Activated naive CD4-positive, alpha-beta T cell treated with anti-CD3 and anti-CD28 coated beads, Interleukin-2, amount 50 U/mL, for 72 hours (primary cell): ENCODE measurements at places on chromosomes 11 and 22. TPM values are rescaled to one million over a fixed set of nuclear protein-coding genes. Genes with fewer than 3 reads are reported as not detected.

DNA sequence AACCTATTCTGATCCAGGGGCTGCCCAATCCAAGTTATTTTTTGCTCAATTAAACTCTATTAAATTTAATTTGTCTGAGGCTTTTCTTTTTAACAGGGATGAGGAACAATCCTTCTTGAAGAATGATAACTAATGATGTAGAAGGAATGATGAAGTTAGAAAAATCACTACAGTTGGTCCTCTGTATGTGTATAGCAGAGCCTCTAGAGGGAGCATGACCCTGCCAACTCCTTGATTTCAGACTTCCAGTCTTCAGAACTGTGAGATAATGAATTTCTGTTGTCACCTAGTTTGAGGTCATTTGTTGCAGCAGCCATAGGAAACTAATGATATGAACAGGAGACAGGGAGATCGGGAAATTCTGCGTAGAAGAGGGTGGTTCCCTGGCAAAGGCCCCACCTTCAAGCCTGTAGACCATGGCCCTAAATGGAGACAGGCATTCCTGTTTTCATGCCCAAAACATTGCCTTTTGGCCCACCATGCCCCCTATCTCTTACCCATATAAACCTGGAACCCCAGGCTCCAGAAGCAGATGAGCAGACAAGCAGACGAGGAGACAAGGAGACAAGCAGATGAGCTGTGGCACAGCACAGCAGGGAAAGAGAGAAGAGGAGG, 7.7 kb upstream of the QSER1 start:
- no peak for DNase-seq

GRCh38 chr11:14656536-14657457, 13.2 kb downstream of the PDE3B start:
- DNase-seq: no peak

DNA sequence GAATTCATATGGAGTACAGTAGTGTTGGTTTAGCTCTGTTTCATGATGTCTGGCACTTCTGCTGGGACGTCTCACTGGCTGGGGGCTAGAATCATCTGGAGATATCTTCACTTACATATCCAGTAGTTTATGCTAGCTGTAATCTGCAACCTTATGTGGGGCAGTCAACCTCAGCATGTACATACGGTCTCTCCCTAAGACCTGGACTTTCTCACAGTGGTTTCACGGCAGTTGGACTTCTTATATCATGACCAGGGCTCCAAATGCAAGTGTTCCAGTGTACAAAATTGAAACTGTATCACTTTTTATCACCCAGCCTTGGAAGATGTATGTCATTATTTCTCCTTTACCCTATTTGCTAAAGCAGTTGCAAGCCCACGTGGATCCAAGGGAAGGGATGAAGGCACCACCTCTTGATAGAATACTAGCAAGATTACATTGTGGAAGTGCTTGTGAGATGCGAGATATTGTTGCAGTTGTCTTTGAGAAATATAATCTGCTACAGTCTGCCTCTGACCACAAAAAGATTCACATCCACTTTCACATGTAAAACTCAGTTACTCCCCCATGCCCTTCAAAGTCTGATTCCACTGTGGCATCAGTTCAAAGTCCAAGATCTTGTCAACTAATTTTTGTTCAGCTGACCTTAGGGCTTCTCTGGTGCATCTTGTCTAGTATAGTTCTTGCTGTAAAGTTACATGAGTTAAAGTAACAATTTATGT, 316.6 kb upstream of the NCAM1 start:
- no peak for DNase-seq

DNA sequence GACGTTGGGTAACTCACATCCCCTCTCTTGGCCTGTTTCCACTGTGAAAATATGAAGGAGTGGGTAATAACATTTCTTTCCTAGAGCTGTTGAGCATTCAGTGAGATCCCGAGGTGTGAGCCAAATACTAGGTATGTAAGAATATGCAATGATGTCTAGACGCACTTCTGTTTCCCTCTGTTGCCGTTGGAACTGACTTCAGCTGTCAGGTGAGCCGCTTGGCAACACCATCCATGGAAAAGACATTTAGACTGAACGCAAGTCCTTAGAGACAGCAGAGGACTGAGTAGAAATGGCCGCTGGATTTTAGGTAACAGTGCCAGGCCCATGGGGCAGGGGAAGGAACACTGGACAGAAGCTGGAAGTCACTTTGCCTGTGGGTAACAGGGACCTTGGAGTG, 29.5 kb upstream of the SHANK2 start:
- DNase-seq: no peak

DNA sequence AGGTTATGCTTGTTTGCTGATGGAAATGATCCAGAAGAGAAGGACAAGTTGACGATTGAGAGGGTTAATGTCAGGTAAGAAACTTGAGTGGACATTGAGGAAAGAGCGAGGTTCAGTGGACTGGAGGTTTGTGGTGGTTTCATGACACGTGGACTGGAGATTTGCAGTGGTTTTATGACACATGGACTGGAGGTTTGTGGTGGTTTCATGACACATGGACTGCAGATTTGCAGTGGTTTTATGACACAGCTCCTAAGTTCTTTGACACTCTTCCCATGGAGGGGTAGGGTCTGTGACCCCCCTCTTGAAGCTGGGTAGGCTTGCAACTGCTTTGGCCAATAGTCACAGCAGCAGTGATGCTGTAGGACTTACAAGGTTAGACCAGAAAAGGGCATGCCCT, 5.4 kb upstream of the MAPK8IP2 start:
- no peak for DNase-seq

- no peak for DNase-seq
Observed at GRCh38 chr11:114846416-114846791, 168.1 kb downstream of the NXPE2 start.

DNA sequence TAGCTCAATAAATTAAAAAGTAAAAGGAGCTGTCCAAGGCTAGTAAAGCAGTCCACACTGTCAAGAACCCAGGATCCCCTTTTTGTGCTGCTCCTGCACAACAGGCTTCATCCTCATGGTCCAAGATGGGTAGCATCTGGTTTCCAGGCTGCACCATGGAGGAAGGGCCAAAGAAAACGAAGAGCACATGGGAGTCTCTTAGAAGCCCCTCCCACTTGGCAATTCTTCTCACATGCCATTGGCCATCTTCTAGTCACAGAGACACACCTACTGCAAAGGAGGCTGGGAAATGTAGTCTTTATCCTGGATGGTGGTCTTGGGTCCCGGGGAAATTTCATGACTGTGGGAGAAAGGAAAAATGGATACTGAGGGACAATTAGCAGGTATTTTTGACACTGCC, 37.8 kb downstream of the PRR5L start:
- DNase-seq: no peak

The LARGE2 gene
- total RNA-seq: 0.62 TPM

The ABCG4 gene
- 0.25 TPM for total RNA-seq

The IFITM10 gene
- total RNA-seq: 1.2 TPM
